Activated naive CD8-positive, alpha-beta T cell treated with anti-CD3 and anti-CD28 coated beads for 36 hours (primary cell): ENCODE measurements at places on chromosomes 7 and 10.
A peak's percentile ranks its signal among the peaks of the same experiment; 100 is the strongest.

DNA sequence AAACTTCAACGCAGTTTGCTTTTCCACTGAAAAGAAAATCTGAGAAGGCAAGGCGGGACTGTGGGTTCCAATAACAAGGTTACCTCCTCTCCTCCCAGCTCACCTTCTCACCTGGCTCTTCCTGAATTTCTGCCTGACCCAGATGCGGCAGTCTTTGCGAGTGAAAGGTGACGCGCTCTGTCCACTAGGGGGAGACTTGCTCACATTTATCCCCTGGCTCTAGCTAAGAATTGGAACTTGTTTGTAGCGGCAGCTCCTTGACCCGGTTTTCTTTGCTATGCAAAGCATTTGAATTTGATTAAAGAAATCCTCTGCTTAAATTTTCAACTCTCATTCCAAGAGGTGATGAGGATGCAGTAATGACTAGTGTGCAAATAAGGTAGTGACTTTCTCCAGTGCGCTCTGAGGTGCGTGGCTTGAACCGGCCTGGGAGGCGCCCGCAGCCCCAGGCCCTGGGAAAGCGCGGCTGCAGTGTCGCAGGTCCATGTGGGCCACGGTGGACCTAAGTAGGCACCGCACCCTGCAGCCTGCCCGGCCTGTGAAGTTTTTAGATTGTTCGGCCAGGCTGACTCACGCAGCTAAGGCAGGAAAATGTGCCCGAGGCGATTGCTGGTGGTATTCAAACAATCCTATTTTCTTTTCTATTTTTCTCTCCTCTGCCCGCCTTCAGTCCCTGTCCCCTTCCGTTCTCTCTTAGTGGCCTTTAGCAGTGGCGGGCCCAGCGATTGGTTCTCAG, 336.9 kb upstream of the NPSR1 start:
- peak; percentile 25 for DNase-seq

DNA sequence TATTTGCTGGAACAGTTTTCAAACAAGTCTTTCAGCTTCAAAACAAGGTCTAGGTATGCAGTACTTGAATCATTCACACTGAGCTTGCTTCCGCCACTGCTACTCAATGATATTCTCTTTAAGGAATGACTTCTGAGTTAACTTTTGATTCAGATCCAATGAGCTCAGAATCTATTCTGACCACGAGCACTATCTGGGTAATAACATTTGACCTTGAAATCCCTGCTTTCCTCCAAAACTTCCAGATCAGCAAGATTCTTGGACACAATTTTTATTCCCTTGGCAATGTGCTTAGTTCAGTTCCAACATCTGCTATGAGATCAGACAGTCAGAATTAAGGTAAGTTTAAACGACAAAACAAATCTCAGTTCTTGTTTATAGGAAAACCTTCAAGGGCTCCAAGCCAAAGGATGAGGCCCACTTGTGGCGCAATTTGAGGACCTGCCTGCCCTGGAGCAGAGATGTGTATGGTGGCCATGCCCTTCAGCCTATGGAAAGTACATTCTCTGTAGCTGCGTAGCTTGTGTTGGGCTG, 87.2 kb downstream of the RNF216 start:
- DNase-seq, result no peak

GRCh38 chr7:73519867-73520672, 2.0 kb downstream of the BAZ1B start:
- DNase-seq, result peak; percentile 11

- no peak for DNase-seq
These were observed 74.3 kb upstream of the SHH start for GRCh38 chr7:155886391-155887173.

DNA sequence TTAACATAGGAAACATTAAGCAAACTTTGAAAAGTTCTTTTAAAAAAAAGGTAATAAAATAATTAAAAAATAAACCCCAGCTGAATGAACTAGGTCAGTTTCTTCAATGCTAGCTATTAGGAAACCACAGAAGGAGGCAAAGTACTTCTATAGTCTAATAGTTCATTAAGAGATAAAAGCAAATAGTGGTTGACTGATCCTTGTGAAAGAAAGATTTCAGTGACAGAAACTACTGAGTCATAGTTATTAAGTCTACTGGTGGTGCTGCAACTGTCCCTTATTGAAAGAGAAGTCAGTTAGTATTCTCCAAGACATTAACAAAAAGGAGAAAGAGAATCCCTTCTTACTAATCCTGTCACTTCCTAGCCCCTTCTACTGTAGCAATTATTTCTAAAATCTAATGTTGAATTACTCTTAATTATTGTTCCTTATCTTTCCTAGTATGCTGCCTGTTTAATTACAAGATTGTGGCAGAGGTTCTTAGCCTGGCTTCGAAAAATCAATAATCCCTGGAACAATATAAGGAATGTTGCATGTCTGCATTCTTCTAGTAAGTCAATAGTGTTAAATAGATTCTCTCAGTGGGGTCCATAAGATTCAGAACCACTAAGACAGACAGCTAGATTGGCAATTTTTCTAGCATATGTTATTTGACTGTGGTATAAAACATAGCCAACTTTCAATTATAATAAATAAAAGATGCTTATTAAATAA, 18.2 kb downstream of the TCTN3 start:
- DNase-seq, result no peak

GRCh38 chr7:110964775-110965174, 126.2 kb upstream of the LRRN3 start:
- DNase-seq, result no peak
